Esophagus squamous epithelium (tissue), 5 donors: ENCODE measurements at places on chromosomes 4 and X.
A peak's percentile ranks its signal among the peaks of the same experiment; 100 is the strongest.

- DNase-seq, result no peak
These were observed 16.5 kb upstream of the BMPR1B start for GRCh38 chr4:94741304-94741703.

- DNase-seq, result no peak
These were observed 71.5 kb downstream of the ACOX3 start for GRCh38 chr4:8368998-8369397.

GRCh38 chrX:2691543-2692220, 587 bp downstream of the CD99 start:
- no peak for DNase-seq

DNA sequence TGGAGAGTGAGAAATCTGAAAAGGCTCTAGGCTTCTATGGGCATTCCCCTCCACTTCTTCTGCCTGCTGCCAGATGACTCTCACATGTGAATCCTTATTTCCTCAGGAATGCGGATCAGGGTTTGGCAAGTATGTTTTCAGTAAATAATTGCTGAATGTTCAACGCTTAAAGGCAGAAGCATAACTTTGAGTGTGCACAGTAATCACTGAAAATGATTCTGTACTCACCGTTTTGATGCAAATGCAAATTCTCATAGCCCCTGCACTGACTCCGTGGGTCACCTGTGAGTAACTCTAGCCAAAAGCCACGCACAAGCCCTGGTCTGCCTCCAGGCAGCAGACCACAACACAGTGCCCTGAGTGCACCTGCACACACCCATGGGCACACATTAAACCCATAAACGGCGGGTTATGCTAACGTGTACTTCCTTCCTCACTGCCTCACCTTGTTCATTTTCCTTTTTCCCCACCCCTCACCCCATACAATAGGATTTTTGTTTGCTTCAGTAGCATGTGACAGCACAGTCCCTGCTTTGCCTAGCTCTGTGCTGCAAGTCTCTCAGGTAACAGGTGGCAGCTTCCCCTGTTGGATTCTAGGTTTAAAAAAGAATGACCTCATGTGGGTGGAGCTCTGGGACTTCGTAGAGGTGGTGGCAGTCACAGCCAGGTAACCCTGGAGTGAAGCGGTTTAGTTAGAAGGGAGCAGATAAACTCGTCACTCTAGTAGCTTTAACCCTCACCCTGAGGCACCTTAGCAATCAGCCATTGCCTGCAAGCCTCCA, at the start of gene ARHGEF38:
Gene ARHGEF38 (plus strand): TSS at position 656 of the 782 bp plus-strand sequence. CDS start 146 bp downstream, outside the sequence.
- DNase-seq, result no peak

DNA sequence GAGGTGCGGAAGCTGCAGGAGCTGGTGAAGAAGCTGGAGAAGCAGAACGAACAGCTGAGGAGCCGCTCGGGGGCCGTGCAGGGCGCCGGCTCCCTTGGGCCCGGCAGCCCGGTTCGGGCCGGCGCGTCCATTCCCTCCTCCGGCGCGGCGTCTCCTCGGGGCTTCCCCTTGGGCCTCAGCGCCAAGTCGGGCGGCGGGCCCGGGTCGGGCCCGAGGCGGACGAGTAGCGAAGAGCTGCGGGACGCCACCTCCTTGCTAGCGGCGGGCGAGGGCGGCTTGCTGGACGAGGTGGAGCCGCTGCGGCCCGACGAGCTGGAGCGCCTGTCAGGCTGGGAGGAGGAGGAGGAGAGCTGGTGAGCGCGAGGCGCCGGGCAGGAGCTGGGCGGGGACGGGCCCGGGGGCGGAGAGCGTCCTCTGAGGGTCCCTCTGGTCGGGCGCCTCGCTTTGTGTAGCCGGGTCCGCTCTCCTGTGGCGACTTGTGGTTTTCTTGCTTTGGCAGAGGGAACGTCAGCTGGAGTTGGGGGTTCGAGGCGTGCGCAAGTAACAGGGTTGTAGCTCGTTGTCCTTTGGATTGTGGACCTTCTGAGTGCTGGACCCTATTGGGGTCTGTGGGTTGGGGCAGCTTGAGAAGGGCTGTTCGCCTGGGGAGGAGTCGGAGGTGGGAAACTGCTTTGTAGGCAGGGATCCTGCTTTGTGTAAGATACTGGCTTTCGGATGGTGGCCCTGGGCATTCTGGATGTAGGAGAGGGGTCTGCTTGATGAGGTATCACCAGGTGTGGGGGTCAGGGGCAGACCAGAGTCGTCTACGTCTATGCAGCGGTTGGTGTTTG, 662 bp downstream of the SLAIN2 start:
- DNase-seq, result peak; percentile 20

- no peak for DNase-seq
These were observed 1.1 kb upstream of the TRMT10A start for GRCh38 chr4:99564921-99565320.

DNA sequence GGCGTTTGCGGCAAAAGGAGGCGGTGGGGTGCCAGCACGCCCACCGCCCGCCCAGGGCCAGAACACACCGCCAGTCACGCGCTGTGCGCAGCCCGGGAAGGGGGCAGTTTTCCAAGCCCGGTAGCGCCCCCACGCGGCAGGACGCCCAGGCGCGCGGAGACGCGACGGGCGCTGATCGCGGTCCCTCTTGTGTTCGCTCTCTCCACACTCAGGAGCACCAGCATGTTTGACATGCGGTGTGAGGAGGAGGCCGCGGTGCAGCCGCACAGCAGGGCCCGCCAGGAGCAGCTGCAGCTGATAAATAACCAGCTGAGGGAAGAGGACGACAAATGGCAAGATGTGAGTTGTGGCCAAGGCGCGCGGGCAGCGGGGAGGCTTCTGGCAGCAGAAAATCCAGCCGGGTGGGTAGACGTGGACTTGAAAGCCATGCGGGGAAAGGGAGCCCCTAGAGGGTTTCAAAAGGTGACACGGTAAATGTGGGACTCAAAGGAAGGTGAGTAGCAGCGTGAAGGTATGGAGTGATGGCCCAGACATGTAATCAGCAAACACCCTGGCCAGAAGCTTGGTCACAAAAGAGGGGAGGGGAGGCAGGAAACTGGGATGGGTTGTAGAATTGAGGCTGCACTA, 104.1 kb downstream of the PHOX2B start:
- no peak for DNase-seq
